Subcutaneous adipose tissue (tissue), 4 donors: ENCODE measurements at places on chromosomes 13 and 19. TPM values are rescaled to one million over a fixed set of nuclear protein-coding genes. Genes with fewer than 3 reads are reported as not detected.

Gene ZNF442
- 2.8 TPM for total RNA-seq

Gene ZNF677
- 15.1 TPM for total RNA-seq

Gene TSHZ3
- total RNA-seq: 7.5 TPM

Gene ZNF610
- total RNA-seq: 0.94 TPM

Gene PLIN4
- 519 TPM for total RNA-seq
